ENCODE measurements at places on chromosomes 2 and 18. TPM values are rescaled to one million over a fixed set of nuclear protein-coding genes. Genes with fewer than 3 reads are reported as not detected.

- DNase-seq: no peak
Measured at GRCh38 chr2:39772812-39773152, 6.3 kb downstream of the THUMPD2 start.

DNA sequence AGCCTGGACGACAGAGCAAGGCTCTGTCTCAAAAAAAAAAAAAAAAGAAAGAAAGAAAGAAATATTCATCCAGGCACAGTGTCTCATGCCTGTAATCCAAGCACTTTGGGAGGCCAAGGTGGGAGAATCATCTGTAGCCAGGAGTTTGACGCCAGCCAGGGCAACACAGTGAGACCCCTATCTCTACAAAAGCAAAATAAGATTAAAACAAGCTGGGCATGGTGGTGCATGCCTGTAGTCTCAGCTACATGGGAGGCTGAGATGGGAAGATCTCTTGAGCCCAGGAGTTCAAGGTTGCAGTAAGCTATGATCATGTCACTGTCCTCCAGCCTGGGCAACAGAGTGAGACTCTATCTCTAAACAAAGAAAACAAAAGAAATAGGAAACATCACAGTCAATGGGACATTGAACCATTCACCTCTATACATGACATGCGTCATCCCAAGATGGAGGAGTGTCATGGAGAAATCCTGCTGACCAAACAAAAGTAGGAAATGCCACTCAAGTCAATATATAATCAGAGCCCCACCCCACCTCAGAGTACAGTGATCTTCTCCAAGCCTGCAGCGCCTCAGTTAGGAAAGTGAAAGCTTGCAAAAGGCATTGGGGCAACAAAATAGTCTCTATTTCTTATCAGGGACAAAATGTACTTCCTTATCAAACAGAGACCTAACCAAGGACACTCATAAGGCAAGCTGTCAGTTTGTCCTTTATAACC, 9.8 kb downstream of the FEV start:
- DNase-seq: no peak

- DNase-seq: no peak
Measured at GRCh38 chr2:132747046-132747445, 77.0 kb upstream of the LYPD1 start.

The ZRANB3 gene
- 6.4 TPM for total RNA-seq

The LIPG gene
- total RNA-seq: not detected

The C2orf15 gene
- 2.3 TPM for total RNA-seq

The POMC gene
- 2.4 TPM for total RNA-seq

All from T-cell (primary cell).